ENCODE measurements at places on chromosomes 13 and 19.

- peak; percentile 88 for DNase-seq
Observed at GRCh38 chr13:23979361-23980159, 82.3 kb upstream of the C1QTNF9B start.

- DNase-seq, result peak; percentile 4
Observed at GRCh38 chr19:5515737-5516136, 52.0 kb downstream of the TINCR start.

- no peak for DNase-seq
Observed at GRCh38 chr13:107866941-107867623, 348.3 kb downstream of the LIG4 start.

GRCh38 chr13:73954808-73955207, 179.4 kb downstream of the KLF12 start:
- no peak for DNase-seq

DNA sequence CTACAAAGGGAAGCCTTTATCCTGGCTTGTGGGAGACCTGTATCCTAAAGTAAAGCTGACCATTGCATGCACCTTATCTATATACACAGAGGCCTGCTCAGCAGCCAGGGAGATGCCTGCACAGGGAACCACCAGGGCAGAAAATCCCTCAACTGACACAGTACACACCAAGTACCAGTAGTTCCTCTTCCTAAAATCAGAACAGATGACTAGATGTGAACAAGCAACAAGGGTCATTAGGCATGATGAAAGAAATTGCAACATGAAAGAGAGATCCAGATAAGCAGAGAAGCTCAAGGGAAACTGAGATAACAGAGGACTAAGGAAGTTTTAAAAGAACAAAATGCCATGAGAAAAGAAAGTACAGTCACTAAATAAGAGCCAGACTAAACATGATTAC, 39.7 kb upstream of the SLC7A9 start:
- DNase-seq, result no peak

DNA sequence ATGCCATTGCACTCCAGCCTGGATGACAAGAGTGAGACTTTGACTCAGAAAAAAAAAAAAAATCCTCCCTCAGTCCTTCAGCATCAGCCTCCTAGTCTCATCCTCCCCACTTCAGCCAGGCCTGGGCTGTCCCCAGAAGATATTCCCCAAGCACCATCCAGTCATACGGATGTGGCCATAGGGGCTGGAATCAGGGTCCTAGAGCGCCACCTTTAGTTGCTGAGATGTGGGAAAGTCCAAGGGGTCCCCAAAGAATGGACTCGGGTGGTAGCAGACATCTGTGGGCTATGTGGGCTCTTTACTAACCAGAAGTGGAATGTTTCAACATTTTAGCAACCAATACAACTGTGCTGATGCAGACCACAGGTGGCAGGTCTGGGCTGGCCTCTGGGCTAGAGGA, 3.1 kb upstream of the TYROBP start:
- DNase-seq, result no peak

DNA sequence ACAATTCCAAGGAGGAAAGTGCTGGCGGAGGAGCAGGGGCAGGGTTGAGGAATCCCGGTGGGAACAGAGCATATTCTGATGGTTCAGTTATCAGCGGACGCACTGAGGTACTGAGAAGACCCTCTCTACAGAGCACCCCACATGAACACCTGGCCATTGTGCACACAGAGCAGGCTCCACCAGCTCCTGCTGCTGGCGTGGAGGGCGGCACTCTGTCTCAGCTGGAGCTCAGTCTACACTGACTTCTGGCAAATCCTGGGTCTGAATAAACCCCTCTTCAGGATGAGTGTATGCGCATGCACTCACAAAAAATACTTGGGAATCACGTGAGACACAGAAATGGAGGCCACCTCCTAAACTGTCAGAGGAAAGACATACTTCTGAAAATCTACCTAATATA, 114.4 kb upstream of the IRS2 start:
- no peak for DNase-seq

Data from heart left ventricle (tissue), 16 donors.